ENCODE measurements at places on chromosomes 2 and 18.

- DNase-seq: peak; percentile 53
Observed at GRCh38 chr2:72131916-72132841, 15.5 kb downstream of the CYP26B1 start.

- DNase-seq: no peak
Observed at GRCh38 chr2:84704505-84705244, 176.2 kb downstream of the TRABD2A start.

DNA sequence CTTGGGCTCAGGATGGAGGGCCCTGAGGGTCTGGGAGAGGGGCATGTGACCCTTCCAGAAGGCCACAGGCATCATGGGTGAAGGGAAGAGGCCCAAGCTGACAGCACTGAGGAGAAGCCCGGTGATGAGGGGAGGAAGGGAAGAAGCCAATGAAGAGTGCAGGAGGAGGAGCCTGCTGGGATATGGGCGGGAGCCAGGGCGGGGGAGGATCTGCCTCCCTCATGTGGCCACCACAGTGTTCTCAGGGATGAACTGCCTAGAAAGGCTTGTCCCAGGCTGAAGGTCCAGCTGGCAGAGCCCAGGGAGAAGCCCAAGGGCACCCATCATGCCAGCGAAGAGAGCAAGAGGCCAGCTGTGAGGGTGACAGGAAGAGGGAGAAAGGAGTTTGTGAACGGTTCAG lies 24.6 kb upstream of the PLB1 start:
- DNase-seq: no peak

DNA sequence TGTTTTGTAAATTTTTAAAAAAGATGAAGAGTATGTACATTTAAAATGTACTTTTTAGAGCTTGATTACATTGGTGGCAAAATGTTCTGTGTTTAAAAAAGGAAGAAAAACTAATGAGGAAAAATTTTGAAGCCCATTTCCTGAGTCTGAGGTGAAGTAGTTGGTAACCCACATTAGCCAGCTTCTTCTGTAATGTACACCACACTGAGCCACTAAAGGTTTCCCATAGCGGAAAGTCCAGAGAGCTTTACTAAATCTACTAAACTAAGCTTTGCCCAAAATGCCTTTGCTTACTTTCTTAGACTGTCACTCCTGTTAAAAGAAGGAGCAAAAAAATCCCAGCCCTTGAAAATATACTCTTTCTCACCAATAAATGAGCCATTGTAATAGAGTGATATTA lies 804.8 kb upstream of the ZEB2 start:
- DNase-seq: no peak

- no peak for DNase-seq
Observed at GRCh38 chr2:126858013-126858412, 40.7 kb upstream of the TEX51 start.

- no peak for DNase-seq
Observed at GRCh38 chr2:46246790-46247189, 50.4 kb upstream of the EPAS1 start.

GRCh38 chr2:175620106-175620505 lies 382.0 kb downstream of the LNPK start:
- DNase-seq: no peak

DNA sequence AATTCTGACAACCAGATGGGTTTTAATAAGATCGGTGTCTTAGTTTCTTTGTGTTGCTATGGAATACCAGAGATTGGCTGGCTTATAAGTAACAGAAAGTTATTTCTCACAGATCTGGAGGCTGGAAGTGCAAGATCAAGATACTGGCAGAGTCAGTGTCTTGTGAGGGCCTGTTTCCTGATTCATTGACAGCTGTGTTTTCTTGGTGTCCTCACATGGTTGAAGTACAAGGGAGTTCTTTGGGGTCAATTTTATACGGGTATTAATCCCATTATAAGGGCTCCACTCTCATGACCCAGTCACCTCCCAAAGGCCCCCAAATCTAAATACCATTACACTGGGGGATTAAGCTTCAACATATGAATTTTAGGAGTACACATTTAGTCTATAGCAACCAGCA lies 421.1 kb downstream of the LRP1B start:
- no peak for DNase-seq

DNA sequence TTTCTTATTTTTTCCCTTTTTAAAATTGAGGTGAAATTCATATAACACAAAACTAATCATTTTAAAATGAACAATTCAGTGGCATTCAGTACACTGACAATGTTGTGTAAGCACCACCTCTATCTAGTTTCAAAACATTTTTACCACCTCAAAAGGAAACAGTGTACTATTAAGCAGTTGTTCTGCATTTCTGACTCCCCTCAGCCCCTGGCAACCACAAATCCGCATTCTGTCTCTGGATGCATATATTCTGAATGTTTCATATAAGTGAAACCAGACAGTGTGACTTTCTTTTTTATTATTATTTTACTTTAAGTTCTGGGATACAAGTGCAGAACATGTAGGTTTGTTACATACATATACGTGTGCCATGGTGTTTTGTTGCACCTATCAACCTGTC lies 19.2 kb upstream of the TANK start:
- DNase-seq: no peak

- no peak for DNase-seq
Observed at GRCh38 chr18:78579854-78580577, 399.6 kb upstream of the SALL3 start.

DNA sequence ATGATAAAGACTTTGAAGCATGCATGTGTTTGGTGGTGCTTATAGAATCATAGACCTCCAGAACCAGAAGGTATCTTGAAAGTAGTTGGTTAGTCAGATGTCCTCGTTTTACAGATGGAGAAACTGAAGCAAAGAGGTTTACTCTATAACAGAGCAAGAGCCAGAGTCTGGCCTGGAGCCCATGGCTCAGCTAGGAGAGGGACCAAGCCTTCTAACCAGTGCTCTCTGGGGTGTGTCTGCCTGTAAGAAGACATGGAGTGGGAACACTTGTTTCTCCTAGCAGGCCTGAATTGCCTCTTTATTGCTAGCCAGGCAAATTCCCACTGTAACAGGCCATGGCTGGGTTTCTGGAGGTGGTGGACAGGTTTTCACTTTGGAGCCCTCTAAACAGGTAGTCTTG lies 67.9 kb downstream of the CD8B2 start:
- no peak for DNase-seq

DNA sequence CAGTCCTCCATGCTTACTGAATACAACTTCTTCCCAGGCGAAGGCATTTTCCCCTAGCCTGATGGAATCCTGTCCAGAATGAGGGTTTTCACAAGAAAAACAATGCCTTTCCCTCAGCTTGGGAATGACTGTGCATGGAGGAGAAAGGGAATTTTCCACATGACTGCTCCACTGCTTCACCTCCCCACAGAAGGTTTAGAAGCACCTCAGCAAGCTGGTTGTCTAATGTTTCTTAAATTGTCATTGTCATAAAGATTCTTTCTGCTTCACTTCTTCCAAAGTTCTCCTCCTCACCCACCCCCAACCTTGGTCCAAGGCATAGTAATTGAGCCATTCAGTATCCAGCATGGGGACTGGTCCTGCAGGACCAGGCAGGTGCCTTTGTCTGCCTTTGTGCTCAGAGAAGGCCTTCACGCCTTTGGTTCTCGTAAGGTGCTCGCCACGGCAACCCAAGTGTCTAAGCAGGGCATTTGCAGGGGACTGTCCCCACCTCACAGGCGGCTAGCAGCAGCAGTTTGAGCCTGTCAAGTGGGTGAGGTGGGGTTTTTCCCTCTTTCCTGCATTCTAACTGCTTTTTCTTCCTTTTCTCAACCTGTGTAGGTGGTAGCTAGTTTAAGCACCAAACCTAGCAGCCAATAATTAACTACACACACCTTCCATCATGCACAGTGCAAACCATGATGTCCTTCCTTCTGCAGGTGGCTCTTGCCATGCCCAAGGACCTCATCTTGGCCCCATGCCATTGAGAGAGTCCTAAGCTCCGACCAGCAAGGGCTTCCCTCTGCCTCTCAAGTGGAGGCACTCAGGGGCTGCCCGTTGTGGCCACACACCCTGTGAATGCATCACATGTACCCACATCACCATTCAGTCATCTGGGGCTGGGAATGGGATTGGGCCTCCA lies 65.7 kb upstream of the BCL2L11 start:
- DNase-seq: no peak

DNA sequence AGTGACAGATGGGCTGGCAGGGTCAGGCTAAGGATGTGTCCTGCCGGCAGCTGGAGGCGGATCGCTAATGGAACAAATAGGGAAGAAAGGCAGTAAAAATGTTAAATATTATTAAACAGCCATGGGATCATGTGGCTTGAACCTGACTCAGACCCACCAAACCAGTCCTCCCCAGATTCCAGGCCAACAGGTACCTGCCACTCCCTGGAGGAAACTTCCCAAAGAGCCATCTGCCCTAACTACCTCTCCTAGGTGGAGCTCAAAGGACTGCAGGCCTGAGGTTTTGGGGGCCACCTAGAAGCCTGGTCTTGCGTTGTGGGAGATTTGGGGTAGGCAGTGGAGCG lies 34.3 kb downstream of the CIB4 start:
- no peak for DNase-seq

GRCh38 chr18:63135101-63135500 lies 184.5 kb downstream of the BCL2 start:
- DNase-seq: no peak

DNA sequence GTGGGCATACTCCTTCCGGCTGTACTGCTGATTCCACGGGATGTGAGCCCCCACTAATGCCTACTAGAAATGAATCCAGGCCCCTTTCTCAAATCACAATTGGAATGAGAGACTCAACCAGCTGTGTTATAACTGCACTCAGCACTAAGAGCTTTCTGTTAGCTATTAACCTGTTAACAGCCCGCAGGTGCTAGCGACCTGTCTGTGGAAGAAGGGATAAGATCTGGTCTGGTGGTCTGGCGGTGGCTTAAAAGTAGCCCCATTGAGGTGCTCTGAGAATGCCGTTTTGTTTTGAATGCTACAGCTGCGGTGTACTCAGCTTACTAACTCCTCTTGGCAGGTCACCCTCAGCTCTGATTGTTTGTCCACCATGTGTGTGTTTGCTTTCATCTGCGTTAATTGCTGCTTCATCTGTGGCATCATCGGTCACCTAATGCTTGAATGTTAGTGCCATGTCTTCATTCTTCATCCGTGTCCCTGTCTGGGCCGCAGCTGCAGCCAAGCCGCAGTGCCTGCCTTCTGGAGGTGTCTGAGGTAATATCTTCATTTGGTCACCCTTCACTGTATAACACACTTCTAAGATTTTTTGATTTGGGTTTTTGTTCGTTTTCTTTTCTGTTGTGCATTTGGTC lies 16.3 kb downstream of the RAB12 start:
- no peak for DNase-seq

- no peak for DNase-seq
Observed at GRCh38 chr2:149858901-149859634, 271.5 kb upstream of the MMADHC start.

DNA sequence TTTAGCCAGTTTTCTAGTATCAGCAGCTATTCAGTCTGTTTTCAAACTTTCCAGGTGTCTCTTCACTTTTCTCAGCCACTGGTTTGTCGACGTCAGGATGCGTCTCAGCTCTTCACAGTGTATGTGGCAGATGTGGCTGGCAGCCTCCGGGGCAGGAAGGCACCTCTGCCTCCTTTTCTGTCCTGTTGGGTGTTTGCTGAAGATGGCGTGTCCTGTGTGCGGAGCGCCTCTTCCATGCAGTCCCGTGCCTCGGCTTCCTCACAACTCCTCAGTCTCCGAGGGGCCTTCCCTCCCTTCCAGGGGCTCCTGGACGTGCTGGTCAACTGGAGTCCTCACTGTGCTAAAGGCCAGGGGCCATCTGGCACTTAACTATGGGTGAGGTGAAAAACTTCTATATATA lies 65.4 kb upstream of the PXDN start:
- DNase-seq: no peak

DNA sequence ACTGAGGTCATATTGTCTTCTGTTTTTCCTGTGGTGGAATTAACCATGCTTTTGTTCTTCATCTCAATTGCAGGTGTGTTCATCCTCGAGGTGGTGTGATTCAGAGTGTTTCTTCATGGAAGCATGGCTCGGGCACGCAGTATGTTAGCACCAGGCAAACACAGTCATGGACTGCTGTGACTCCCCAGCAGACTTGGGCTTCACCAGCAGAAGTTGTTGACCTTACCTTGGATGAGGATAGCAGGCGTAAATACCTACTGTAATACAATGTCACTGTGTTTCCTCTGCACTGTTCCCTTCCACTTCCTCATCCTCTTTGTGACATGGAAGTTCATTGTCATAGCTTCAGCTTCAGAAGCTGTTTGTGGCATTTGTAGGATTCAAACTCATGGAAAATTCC lies 158.7 kb downstream of the HAUS1 start:
- DNase-seq: no peak

DNA sequence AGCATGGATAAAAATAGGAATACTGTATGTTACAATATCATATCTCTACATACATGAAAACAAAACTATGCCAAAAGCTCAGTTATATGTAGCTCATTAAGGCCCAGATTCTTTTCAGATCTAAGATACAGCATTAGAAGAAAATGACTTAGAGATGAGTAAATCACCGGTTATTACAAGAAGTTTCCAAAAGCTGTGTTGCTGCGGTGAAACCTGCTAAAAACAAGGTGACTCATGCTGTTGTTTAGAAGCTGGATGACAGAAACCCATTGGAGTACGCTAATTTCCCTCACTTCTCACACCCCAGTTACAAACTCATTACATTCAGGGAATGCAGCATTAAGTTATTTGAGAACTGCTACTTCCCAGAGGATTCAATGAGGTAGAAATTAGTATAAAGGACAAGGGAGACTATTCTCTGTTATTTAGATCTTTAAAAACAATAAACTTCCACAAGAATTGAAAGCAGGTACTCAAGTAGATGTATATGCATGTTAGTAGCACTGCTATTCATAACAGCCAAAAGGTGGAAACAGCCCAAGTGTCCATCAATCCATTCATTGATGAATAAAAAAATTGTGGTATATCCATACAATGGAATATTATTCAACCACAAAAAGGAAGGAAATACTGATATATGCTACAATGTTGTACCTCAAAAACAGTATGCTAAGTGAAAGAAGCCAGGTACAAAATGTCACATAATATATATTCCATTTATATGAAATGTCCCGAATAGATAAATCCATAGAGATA lies 32.6 kb downstream of the RBKS start:
- DNase-seq: no peak

GRCh38 chr18:33755931-33756560 lies 178.0 kb downstream of the ASXL3 start:
- DNase-seq: no peak

- no peak for DNase-seq
Observed at GRCh38 chr2:135986507-135986906, 1.1 kb upstream of the DARS1 start.

DNA sequence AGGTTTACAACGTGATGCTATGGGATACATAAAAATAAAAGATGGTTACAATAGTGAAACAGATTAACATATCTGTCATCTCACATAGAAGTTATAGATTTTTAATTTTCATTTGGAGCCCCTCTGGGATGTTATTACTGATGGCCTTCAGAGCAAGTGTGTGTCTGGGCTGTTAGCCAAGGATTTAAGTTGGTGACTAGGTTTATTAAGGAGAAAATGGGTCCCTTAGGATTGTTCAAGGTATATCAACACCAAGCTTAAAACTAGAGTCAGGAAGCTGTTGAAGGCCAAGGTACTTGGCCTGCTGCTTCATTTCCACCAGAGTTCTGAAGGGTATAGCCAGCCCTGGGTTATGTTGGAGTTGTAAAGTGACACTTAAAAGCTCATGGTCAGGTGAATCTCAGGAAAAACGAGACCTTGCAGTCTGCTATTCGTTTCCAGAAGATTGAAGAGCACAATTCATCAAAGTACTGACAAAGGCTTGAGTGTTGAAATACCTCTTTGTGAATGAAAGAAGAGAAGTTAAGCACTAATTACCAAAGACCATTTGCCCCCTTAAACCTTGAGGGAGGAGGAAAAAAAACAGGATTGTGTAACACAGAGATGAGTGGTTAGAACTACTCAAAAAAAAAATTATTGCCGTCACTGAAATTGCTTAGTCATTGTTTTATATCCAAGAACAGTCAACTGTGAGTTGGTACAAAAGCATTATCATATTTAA lies 48.4 kb downstream of the MAP2 start:
- DNase-seq: no peak

Measured in suprapubic skin (tissue), 4 donors.